Naive B cell (primary cell): ENCODE measurements at places on chromosomes 7 and 10. TPM values are rescaled to one million over a fixed set of nuclear protein-coding genes. Genes with fewer than 3 reads are reported as not detected.
A peak's percentile ranks its signal among the peaks of the same experiment; 100 is the strongest.

Gene PLXDC2
- 0.26 TPM for polyA plus RNA-seq

Gene SORCS3
- not detected for polyA plus RNA-seq

GRCh38 chr7:757741-758163 lies 30.7 kb upstream of the PRKAR1B start:
- H3K4me3 ChIP-seq, result no peak overlapping the region
- peaks cover 4% of the 10 kb centered on the region for H3K36me3 ChIP-seq
- H3K27ac ChIP-seq, result no peak overlapping the region
- H3K27me3 ChIP-seq, result no peaks in the 10 kb centered on the region
- H3K4me1 ChIP-seq, result no peaks in the 10 kb centered on the region

DNA sequence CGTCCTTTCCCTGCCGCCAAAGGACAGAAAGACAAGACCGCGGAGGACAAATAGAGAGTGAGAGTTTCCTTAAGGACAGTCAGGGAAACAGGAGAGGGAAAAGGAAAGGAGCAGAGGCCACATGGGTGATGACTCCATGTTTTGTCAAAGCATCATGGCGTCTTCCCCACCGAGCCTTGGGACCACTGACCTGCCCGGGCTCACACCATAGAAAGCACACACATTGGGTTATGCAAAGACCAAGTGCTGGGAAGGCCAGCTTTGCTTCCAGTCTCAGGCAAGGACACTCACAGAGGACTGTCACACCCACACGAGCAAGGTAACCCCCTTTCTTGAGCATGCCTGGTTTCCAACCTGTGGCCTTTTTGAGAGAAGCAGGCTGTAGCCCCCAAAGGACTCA lies 23.3 kb upstream of the HABP2 start:
- H3K36me3 ChIP-seq, result no peaks in the 10 kb centered on the region
- no peak overlapping the region for H3K27ac ChIP-seq
- no peaks in the 10 kb centered on the region for H3K4me1 ChIP-seq
- DNase-seq, result no peak
- peaks cover 24% of the 10 kb centered on the region for H3K27me3 ChIP-seq
- H3K4me3 ChIP-seq, result no peak overlapping the region

- no peaks in the 10 kb centered on the region for H3K27me3 ChIP-seq
- peak overlapping the region; percentile 17 for H3K4me3 ChIP-seq
- peaks cover 5% of the 10 kb centered on the region for H3K36me3 ChIP-seq
- peaks cover 34% of the 10 kb centered on the region for H3K4me1 ChIP-seq
- DNase-seq, result no peak
Observed at GRCh38 chr10:12635127-12635541, 285.8 kb downstream of the CAMK1D start.
